ENCODE measurements at places on chromosomes 16 and 17. TPM values are rescaled to one million over a fixed set of nuclear protein-coding genes. Genes with fewer than 3 reads are reported as not detected.

Gene RSKR
- 5.0 TPM for total RNA-seq

Gene TEX19
- total RNA-seq, result not detected

Gene SBK1
- total RNA-seq, result 1.4 TPM

Gene SLC16A6
- total RNA-seq, result 0.16 TPM

Gene IGFALS
- not detected for total RNA-seq

Gene POLG2
- total RNA-seq, result 8.2 TPM

Gene BICDL2
- not detected for total RNA-seq

Gene CCL1
- not detected for total RNA-seq
